ENCODE measurements at places on chromosomes 2 and 18.

DNA sequence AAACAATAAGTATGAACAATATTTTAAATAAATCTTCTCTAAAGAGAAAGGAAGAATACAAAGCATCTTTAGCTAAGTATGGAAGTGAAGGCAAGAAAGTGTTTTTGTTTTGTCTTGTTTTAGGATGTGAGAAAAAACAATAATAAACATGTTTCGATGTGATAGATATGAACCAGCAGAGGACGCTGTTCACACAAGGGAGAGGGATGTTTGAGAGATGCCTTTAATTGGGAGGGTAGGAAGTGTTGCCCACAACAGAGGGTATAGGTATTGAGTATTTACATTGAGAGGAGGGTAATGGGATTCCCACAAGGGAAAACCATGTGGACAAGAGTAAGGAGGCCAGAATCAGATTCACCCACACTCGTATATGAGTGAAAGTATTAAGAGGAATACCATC, 55.1 kb downstream of the CDH19 start:
- DNase-seq: no peak

- DNase-seq: peak; percentile 82
These were observed 22.9 kb downstream of the SH3BP4 start for GRCh38 chr2:234974501-234975385.

DNA sequence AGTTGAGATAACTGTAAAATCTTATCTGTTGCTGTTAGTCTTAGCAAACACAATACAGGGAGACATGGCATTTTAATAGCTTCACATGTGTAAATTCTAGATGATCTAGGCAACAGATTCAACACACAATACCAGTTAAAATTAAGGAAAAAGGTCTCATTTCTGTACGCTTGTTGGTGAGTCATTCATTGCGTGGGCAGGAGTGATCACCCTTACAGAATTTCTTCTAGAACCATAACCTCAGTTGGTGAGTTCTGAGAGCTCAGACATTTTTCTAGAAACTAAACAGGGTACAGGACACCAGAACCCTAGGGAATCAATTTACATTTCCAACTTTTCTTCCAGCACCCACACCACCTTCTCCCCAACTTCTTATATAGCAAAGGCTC, 81.9 kb downstream of the SLC8A1 start:
- DNase-seq: no peak

GRCh38 chr2:129443865-129444739, 535.4 kb upstream of the RAB6C start:
- no peak for DNase-seq

DNA sequence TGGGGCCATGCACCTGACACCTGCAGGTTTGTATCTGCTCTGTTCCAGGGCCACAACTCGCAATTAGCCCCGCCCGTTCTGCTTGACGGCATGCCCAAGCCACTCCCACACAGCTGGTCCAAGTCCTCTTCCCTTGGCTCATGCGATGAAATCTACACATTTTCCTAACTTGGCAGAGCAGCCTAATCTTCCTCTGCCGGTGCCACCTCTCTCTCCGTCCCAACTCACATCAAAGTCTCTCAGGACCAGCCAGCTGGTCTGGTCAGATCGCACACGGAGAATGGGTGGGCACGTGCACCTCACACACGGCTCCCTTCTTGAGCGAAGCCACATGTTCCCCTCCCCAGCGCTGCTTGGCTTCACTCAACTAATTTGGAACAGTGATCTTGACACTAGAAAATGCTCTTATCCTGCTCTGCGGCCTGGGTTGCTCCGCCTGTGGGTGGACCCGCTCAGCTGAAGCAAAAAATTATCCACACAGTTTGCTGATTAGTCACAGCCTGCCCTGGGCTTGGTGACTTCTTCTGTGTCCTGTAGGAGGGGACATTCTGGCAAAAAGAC, 176.7 kb downstream of the NRP2 start:
- peak; percentile 36 for DNase-seq

DNA sequence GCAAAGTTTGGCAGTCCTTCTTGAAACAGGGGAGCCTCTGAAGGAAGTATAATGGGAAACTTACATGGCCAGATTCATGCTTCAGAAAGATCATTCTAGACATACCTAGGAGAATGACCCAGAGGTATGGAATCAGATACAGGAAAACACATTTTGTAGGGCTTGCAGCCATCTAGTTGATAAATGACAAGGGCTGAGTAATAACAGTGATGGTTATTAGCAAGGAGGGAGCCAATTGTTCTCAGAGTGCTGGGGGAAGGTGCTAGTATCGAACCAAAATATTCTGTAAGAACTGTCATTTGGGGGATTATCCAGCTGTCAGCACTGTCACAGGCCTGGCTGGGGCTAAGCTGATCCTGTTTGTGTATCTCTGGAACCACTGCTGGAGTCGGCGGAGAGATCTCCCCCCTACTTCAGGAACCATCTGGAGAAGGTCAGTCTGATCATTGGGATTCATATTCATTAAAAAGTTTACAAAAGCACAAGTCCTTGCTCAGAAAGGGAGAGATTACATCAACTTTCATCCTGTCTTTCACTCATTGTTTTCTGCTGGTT, 113.8 kb upstream of the THSD7B start:
- DNase-seq: no peak

- DNase-seq: peak; percentile 59
These were observed 89.0 kb downstream of the MTCL1 start for GRCh38 chr18:8794156-8794933.

- DNase-seq: peak; percentile 99
These were observed 191.2 kb upstream of the NABP1 start for GRCh38 chr2:191486584-191487320.

GRCh38 chr2:174694196-174694878, 69.9 kb downstream of the CHRNA1 start:
- no peak for DNase-seq

GRCh38 chr18:3784949-3785348, 335.0 kb downstream of the TGIF1 start:
- no peak for DNase-seq

DNA sequence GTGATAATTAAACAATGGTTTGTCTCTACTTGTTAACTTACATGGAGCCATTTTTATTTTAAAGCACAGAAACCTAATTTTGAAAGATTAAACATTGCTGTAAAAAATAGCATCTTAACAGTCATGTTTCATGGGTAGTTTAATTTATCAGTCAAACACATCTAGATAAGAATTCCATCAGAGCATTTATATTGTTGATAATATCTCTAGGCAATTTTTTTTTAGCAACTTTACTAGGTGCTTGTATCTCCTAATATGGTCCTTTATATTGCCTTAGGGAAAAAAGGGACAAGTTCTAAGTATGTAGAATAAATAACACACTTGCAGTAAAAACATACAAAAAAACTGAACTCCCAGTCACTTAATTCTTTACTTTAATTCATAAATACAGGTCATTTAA, 863 bp downstream of the CSRNP3 start:
- DNase-seq: no peak

DNA sequence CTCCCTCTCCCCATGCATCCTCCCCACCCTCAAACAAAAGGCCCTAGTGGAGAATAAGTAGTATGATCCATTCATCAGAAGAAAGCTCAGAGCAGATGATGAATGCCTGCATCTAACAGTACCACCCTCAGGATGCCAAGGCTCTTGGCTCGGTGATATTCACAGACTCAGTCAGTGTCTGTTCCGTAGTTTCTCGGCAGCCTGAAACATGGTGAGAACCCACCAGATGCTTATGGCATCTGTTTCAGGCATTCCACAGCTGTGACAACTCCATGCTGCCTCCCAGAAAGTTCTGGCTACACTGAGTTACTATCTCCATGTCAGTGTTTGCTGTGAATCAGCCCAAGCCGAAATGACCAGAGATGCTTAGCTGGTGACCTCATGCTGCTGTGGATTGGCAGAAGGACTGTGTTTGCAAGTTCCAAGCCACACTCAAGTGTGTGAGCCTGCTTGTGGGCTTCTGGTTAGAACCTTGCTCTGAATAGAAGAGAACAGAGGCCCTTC, 83.9 kb downstream of the WDSUB1 start:
- peak; percentile 99 for DNase-seq

DNA sequence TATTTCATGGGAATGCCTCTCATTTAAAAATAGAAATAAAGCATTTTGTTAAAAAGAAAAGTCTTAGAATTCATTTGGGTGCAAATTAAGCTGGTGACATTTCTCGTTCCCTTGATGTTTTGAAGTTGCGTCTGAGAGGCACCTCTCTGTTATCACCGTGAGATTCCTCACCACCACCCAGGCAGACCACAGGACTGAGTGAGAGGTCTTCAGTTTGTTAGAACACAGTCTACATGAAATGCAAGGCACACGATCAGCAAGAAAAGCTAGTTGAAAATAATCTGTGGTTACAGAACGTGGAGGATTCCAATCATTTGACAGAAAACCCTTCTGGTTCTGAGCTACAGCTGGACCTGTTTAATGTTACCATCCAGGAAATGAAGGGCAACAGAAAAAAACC, 116.0 kb downstream of the UXS1 start:
- no peak for DNase-seq

DNA sequence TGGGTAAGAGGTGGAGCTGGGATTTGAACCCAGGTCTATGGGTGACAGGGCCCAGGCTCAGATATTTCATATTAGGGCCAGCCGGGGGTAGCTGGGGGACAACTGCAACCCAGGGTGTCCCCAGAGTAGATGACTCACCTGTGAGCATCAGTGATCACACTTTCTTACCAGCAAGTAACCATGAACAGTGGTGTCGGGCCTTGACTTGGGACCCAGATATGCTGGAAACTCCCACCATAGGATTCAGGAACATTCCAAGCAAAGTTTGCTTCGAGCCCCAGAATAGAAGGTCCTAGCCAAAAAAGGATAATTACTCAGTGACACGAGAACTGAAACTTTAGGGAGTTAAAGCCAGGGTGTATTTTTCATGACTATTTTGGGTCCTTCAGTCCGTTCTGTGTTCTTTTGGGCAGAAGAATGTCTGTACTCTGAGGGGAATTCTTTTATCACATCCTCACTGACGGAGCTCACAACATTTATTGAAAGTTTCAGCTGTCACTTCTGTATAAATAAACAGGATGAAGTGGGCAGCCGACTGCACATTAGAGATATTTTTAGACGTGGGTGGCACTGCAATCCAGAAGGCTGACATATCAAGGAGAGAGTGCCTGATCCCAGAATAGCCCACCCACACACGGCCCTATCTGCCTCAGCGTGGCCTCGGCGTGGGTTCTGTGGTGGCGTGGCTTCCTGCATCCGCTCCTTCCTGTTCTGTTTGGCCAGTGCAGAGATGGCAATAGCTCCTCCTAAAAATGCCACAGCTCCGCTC, 45.6 kb downstream of the RAMP1 start:
- peak; percentile 44 for DNase-seq

GRCh38 chr2:229405796-229406195, 134.7 kb upstream of the PID1 start:
- DNase-seq: no peak

GRCh38 chr18:79524181-79525078, 128.7 kb downstream of the NFATC1 start:
- DNase-seq: no peak

DNA sequence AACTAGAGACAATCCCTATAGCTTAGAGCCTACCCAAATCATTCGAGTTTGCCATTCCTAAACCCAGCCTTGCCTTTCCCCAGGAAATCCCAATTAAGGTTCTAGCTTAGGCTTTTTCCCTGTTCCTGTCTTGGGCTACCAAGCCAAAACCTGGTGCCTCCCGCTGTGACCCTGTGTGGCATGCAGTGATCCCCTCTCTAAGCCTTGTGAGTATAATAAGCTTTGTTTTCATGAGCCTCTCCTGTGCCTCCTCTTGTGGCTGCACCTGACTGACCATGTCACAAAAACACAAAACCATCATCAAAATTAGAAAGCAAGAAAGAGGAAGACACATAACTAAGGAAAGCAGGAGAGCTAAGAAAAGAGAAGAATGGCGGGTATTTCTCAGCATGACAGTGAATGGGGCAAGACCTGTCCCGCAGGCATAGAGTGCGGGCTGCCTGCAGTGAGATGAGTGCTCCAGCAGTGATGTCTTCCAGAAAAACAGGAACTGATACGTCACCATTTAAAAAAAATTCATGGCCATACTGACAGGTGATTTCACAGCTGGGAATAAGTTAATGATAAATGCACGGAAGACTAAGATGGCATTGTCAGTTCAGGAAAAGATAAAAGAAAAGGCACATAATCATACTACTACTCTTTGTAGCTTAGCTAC, 9.2 kb upstream of the PAIP2B start:
- no peak for DNase-seq

DNA sequence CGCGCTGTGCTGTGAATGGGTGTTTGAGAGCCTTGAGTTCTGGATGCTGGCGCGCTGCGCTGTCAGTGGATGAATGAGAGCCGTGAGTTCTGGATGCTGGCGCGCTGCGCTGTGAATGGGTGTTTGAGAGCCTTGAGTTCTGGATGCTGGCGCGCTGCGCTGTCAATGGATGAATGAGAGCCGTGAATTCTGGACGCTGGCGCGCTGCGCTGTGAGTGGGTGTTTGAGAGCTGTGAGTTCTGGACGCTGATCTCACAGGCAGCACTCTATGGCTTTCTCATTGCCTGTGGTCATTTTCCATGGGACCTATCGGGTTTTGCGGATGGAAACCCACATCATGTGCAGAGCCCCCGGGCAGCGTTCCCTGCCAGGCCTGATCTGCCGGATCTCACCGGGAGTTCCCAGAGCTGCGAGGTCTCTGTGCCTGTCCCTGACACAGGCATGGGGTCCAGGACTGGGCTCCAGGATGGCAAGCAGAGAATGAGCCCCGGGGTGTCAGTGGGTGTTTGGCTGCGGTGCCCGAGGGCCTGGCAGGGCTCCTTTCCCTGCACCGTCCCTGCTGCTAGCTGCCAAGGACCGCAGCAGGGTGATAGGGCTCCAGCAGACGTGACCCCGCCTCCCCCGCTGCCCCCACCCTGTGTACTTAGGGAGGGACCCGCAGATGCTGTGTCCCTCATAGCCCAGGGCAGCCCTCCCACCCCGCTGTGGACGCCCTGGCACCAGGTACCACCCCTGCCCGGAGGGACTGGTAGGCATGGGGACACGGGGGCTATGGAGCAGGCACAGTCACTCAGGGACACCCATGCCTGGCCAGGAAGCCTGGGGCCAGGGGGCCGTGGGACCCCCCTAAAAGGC, 9.7 kb downstream of the PDCD1 start:
- DNase-seq: no peak

GRCh38 chr2:162521871-162522650, 178.1 kb downstream of the GCA start:
- no peak for DNase-seq

DNA sequence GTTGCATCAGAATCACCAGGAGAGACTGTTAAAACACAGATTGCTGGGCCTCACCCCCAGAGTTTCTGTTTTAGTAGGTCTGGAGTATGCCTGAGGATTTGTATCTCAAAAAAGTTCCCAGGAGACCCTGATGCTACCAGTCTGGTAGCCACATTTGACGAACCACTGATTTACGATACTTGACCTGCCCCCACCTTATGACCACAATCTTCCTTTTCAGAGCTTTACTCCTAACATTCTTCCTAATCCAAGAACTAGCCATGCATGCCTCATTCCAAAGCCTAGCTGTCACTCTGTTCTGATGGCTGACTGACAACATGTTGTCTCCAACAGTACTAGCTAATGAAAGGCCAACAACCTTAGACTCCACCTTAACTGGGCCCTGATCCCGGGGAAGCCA, 191.4 kb downstream of the MBD2 start:
- no peak for DNase-seq

DNA sequence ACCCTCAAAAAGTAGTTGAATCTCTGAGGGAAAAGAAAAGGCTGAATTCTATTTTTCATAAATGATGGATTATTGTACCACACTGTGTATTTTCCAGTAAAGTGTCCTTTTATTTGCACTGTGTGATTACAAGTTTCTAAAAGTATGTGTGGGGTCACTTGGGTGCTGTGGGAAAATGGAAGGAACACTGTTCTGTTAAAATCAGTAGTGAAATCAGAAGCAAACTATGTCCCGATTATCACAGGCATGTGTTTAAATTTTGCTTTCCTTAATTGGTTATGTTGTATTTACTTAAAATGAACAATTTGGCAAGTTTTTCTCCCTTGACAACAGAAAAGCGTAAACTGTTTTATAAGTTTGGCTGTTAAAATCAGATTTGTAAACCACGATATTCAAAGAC, 353.1 kb downstream of the ARHGAP15 start:
- no peak for DNase-seq
